ENCODE measurements at places on chromosomes 5 and 9.
A peak's percentile ranks its signal among the peaks of the same experiment; 100 is the strongest.

DNA sequence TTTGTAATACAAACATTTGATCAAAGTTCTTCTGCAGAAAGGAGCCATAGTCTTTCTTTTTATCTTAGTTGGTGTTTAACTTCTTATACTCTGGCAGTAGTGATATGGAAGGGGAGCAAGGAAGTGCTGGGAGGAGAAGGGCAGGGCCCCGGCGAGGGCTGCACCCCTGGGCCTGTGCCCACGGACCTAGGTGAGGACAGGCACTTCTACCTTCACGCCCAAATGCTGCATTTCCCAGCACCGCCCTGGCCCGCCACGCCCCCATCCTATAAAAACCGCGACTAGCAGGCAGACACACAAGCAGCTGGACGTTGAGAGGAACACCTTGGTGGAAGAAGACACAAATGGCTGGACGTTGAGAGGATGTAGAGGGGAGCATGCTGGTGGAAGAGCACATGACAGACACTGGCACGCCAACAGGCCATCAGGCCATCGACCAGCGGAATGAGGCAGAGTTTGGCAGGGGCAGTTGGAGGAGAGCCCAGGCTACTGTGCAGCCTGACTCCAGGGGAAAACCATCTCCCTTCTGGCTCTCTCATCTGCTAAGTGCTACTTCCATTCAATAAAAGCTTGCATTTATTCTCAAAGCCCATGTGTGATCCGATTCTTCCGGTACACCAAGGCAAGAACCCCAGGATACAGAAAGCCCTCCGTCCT, 81.5 kb upstream of the C9orf72 start:
- no peak for DNase-seq

- no peak for DNase-seq
Measured at GRCh38 chr9:15101095-15101494, 190.9 kb upstream of the FREM1 start.

- DNase-seq, result no peak
Measured at GRCh38 chr5:178797101-178797521, 62.6 kb upstream of the ZNF354B start.

DNA sequence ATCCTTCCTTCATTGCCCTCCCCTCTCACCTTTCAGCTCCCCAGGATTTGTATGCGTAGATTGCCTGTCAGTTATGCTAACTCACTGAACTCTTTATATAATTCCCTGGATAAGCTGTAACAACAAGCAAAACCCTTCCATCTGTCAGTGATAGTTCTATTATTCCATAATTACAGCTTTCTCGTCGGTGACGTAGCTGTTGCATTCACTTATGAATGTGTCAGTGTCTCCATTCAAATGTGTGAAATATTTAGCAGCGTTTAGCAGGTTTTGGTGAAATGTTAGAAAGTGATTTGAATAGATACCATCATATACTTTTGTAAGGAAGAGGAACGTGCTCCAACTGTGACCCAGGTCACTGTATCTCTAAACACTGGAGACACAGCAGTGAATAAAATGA, 45.2 kb downstream of the PIP5K1B start:
- DNase-seq, result no peak

DNA sequence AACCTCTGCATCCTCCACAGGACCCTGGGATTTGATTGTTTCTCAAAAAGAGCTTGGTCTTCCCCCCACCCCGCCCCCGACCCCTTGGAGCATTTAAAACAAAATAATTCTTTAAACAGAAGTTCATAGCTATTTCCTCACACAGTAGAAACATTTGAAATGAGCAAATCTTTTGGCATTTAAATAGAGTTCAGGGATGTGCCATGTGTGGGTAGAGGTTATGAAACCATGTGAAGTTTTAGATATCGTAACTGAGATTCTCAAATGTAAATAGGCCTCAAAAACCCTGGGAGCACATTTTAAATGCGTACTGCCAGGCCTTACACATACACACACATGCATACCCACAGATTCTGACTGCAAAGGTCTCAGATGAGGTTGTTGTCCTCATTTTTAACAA, 66.5 kb downstream of the EPB41L4B start:
- no peak for DNase-seq

DNA sequence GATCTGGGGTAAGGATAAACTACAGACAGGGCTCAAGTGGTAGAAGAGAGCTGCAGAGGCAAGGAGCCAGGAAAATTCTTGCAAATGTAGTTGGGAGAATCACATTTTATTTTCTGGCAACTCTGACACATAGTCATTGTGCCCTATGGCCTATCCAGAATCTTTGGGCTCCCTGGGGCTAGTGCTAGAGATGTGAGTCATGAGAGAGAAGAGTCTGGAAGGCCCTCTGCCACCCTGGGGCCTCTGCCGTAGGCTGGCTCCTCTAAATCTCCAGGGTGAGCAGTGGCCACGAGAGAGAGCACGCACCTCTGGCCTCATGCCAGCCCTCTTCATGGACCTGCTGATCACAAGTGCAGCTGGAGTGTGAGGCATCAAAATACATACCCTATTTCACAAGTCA, 74.3 kb upstream of the SSBP2 start:
- DNase-seq, result no peak

- no peak for DNase-seq
Measured at GRCh38 chr5:173394701-173395100, 66.5 kb upstream of the STC2 start.

DNA sequence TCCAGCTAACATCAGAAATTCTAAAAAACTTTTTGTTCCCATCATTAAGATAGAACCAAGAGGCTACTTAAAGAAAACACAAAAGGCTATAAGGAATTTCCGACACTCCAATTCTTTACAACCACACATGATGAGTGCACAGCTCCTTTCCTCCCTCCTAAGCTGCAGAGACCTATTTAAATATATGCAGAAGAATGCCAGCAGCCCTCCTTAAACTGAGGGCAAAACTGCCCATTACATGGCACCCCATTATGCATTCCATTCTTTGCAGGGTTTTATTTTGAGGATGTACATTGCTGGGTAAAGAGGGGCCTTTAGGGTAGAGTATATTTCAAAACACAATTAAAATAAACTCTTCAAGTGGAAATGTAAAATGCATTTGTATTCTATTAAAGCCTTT, 502.9 kb downstream of the RASEF start:
- no peak for DNase-seq

DNA sequence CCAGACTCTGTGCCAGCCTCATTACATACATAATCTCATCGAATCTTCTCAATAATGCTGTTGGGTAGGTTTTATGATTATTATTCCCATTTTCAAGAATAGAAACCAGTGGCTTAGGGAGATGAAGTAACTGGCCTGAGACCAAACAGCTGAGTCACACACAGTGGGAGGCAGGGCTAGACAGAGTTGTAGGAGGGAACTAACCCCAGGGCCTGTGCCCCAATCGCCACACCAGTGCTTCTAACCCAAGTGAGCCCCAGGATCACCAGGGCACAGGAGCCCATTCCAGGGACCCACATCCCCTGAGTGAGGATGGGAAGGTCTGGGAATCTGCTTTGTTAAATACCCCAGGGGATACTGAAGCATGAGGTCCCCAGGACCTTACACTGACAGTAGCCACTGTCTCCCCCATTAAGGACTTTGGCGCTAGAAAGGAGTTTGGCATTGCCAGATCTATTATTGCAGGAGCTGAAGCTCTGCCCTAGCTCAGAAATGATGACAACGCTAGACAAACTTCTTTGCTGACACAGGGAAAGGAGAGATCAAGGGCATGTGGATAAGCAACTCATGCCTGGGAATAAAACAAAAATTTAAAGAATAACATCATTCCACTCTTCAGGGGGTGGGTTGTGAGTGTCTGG, 63.8 kb upstream of the PPARGC1B start:
- DNase-seq, result no peak

GRCh38 chr5:84045964-84046363, 325.3 kb upstream of the HAPLN1 start:
- DNase-seq, result no peak

- DNase-seq, result peak; percentile 32
Measured at GRCh38 chr5:54013556-54014194, 296.7 kb downstream of the ARL15 start.

DNA sequence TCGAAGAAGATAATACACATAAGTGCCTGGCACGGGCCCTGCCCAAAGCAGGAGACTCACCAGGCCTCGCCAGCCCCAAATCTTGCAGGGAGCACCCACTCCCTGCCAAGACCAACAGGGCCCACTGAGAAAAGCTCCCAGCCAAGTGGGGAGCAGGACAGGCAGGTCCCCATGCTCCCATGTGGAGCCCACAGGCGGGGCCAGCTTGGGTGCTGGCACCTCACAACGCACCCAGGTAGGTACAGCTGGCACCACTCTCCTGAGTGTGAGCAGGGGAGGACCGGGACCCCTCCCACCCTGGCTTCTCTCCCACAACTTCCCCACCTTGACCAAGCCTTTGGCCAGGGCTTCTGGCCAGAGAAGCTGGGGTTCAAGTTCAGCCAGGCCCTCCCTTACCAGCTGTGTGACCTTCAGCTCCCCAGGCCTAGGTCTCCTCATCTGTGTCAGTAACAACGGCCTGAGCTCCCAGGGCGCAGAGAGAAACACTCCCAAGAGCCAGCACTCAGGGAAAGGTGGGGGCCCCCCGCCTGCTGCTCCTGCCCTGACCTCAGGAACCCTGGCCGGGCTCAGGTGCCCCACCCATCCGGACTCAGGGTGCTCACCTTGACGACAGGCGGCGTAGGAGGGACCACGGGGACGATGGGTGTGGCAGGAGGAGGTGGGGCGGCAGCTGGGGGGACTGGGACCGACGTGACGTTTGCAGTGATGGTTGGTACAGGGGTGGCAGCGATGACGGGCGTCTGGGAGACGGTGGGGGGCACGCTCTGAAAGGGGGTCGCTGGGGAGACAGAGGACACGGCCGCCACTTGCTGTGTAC, 17.8 kb downstream of the BRD3 start:
- DNase-seq, result no peak

- DNase-seq, result no peak
Measured at GRCh38 chr5:167244583-167244982, 1046.9 kb upstream of the WWC1 start.

DNA sequence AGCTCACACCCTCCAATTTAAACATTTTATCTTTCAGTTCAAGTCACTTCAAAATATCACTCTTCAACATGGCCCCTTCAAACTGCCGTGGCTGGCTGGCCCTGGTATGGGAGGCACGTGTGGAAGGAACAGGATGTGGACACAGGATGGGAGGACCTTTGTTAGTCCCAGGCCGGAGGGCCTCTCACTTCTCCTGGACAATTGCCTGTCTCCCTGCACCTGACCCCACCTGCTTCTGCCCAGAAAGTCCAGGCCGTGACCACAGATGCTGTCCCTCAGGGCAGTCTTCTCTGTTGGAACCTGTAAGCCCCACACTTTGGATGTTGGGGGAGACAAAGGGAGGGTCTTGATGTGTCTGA, 19.4 kb downstream of the AMBP start:
- no peak for DNase-seq

- no peak for DNase-seq
Measured at GRCh38 chr9:98873951-98874371, 66.5 kb downstream of the GALNT12 start.

DNA sequence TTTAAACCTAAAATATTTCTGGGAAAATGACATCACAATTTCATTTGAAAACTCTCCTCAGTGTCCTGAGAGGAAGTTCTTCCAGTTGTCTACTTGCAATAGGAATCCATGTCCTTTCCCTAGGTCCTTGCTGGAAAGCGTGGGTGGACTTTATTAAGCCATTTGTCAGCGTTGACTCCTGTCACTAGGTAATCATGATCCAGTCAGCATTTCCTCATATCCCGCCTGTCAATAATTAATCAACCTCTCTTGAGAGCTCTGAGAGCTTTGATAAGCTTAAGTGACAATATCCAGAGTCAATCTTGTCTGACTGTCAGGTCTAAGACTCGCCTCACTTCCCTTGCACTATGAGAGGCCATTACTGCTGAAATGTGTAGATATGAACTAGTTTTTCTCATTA, 107.2 kb upstream of the SLIT3 start:
- no peak for DNase-seq

DNA sequence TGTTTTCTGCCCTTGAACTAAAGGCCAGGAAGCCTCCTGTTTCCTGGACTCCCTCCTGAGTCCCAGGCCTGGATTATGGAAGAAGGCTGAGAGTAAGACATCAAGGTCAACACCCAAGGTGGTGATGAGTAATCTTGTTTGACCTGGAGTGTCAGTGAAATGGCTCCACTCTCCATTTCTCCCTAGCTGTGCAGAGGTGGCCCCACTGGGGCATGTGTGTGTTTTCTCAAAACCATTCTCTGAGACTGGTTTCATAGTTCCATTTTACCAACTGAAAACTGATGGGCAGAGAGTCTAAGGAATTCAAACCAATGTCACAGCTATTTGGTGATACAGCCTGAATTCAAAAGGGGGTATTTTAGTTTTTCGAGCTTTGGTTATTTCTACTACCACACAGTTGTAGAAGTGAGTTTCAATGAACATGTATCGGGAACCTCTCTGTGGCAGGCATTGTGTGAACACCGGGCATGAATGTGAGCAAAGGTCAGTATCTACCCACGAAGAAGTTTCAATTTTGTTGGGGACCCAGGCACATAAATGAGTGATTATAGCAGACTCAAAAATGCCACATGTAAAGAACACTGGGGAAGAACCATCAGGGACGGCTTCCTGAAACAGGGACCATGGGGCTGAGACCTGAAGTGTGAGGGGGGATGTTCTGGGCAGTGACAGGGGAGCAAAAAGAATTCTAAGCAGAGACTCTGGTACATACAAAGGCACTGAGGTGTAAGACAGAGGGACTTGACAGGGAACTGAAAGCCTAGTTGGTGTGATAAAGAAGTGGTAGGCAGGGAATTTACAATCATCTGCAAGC, 269.6 kb upstream of the KLF4 start:
- DNase-seq, result no peak

- peak; percentile 52 for DNase-seq
Measured at GRCh38 chr9:4489919-4490704, at the start of gene SLC1A1. Gene SLC1A1 (plus strand): TSS chr9:4490468. CDS start chr9:4490680, 212 bp downstream.

GRCh38 chr5:6461793-6462650, 13.4 kb downstream of the UBE2QL1 start:
- no peak for DNase-seq

DNA sequence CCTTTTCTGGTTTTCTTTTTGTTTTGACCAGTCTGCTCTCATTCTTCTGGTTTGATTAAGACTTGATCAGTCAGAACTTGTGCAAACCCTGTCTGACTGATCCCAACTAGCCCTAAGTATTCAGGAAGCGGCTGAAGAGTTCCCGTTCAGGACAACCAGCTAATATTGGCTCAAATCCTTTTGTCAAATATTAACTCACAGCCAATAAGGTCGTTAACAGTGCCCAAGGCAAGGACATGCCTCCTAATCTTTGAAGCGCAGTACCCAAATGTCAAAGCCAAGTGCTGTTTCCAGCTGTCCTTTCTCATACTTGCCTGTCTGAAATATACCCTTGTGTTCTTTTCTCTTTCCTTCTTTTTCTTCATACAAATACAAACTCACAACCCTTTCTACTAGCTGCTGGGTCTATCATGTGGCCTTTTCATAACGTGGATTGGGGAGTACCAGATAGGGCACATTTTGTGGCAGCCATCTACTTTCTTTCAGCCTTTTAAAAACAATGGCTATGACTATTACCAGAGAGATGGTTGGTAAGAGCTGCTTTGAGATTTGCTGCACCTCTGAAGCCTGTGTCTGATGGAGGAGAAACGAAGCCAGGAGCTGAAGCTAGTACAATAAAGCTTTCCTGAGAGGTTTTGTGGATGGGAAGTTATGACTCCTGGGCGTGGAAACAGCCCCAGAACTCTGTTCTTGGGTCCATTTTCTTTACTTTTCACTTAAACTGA, 266.4 kb upstream of the ZNF608 start:
- no peak for DNase-seq

All from KBM-7 (cell line).